ENCODE measurements at places on chromosomes 13 and 19.

GRCh38 chr19:1902923-1903322 is 2.3 kb upstream of the ADAT3 start:
- DNase-seq: no peak

DNA sequence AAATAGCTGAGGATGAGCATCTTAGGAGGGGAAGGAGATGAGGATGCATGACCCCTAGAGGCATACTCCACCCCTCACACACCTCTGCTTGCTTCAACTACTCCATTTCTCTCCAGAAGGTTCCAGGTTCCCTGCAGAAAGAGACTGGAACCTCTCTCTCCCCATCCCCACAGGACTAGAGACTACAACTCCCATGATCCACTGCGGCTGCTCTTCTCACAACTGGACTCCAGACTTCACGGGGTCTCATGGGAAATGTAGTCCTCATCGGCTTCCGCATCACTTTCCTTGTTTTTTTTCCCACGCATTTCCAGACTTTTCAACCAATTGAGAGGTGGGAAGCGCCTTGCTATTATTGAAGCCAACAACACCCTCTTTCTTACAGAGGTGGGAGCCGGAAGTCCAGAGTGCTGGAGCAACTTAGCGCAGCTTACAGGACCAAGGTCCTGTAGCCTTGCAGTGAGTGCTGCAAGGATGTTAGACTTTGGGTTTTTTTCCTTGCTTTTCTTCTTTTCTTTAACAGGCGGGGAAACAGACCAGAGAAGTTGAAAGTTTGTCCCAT is 13.9 kb upstream of the CACNG6 start:
- no peak for DNase-seq

GRCh38 chr13:26623125-26623524 is 65.6 kb downstream of the WASF3 start:
- no peak for DNase-seq

DNA sequence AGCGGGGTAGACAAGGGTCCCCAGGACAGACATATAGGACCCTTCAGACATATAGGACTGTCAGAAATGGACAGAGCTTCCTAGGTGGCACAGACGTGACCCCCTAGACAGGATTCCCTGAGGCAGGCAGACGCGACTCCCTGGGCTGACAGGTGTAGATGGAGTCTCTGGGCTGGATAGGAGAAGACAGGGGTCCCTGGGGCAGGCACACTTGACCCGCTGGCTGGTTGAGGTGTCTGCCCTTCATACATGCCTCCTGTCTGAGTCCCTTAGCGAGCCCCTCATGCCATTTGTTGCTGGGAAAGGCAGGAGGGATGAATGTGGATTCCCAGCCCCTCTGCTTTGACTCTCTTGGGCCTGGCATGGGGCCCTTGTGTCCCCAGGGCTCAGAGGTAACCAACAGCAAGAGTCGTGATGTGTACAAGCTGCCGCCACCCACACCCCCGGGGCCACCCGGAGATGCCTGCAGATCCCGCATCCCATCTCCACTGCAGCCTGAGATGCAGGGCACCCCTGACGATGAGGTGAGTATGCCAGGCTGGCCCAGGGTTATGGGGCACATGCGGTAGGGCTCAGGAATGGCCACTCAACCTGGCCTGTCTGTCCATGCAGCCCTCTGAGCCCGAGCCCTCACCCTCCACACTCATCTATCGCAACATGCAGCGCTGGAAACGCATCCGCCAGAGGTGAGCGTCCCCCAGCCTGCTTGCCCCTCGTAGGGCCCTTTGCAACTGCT is 3.0 kb downstream of the HSPB6 start:
- DNase-seq: no peak

GRCh38 chr19:48069435-48069834 is 25.6 kb upstream of the CABP5 start:
- no peak for DNase-seq

- DNase-seq: no peak
Observed at GRCh38 chr19:46241626-46242025, 12.1 kb downstream of the IGFL1 start.

DNA sequence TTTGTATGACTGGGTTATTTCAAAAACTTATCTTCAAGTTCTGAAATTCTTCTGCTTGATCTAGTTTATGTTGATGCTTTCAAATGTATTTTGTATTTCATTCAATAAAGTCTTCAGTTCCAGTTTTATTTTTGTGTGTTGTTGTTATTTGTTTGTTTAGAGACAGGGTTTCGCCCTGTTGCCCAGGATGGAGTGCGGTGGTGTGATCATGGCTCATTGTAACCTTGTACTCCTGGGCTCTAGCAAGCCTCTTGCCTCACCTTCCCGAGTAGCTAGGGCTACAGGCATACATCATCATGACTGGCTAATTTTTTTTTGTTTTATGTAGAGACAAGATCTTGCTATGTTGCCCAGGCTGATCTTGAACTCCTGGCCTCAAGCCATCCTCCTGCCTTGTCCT is 40.3 kb upstream of the ARHGEF7 start:
- DNase-seq: no peak

GRCh38 chr19:10723591-10723990 is 5.7 kb downstream of the DNM2 start:
- no peak for DNase-seq

GRCh38 chr13:66162470-66162869 is 1067.7 kb downstream of the PCDH9 start:
- no peak for DNase-seq

DNA sequence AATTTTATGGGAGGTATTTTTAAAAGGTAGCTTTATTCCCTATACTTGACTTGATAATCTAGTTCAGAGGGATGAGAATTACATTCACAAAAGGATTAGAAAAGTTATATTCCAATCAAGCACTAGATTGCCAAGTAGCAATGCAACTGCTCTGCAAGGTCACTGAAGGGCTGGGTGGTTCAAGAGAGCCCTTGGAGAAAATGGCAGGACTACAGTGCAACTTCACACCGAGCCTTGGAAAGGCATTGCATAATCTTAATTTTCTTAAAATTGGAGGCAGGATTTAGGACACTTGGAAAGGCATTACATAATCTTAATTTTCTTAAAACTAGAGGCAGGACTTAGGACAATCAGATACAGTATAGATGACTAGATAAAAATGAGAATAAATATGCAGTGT is 315.9 kb downstream of the DCT start:
- DNase-seq: no peak

GRCh38 chr19:7590256-7590655 is 5.4 kb upstream of the CAMSAP3 start:
- no peak for DNase-seq

GRCh38 chr19:18897094-18898029 is 1.4 kb upstream of the CERS1 start:
- no peak for DNase-seq

GRCh38 chr19:45972081-45972946 is 1.4 kb downstream of the NOVA2 start:
- DNase-seq: no peak

GRCh38 chr19:30227661-30228112 is 144.5 kb upstream of the ZNF536 start:
- peak; percentile 91 for DNase-seq

DNA sequence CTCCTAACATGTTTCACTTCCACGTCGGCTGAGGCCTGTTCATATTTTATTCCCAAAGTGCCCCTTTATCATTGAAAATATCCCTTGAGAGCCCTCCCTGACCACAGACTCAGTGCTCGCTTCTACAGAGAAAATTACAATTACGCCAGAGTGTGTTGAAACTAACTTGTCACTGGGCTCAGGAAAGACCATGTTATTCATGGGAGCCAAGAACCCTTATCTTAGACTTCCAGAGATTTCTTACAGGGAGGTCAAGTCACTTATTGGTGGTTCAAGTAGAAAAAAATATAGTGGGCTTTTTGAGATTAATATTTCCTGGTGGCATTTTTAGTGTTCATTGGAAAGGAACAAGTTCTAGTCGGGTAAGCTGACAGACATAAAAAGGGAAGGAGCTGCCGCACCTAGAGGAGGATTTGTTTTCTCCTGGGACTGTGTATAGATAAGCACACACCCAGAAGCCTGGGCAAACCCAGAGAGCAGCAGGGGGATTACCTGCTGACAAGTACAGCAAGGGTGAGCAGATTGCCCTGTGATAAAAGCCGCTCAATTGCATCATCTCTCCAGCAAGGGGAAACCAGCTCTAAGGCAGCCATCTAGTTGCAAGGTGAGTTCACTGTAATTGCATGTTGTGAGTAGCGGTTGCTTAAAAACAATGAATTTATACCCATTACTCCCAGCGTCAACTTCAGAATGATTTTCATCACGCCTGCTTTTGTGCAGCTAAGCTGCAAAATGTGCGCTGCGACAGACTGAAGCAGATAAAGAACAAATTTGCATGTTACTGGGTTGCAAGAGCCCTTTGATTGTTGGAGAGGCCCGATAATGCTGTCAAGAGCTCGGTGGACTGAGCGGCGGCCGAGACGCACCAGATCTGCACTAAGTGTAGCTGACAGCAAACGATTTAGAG is 46.2 kb downstream of the DCT start:
- DNase-seq: no peak

- DNase-seq: peak; percentile 81
Observed at GRCh38 chr19:54231077-54231931, 8.5 kb upstream of the LILRB3 start.

- no peak for DNase-seq
Observed at GRCh38 chr13:33186861-33187291, 98.7 kb downstream of the STARD13 start.

- peak; percentile 90 for DNase-seq
Observed at GRCh38 chr19:50556282-50557008, 11.8 kb downstream of the LRRC4B start.

- no peak for DNase-seq
Observed at GRCh38 chr13:48502601-48503319, 30.1 kb downstream of the RCBTB2 start.

DNA sequence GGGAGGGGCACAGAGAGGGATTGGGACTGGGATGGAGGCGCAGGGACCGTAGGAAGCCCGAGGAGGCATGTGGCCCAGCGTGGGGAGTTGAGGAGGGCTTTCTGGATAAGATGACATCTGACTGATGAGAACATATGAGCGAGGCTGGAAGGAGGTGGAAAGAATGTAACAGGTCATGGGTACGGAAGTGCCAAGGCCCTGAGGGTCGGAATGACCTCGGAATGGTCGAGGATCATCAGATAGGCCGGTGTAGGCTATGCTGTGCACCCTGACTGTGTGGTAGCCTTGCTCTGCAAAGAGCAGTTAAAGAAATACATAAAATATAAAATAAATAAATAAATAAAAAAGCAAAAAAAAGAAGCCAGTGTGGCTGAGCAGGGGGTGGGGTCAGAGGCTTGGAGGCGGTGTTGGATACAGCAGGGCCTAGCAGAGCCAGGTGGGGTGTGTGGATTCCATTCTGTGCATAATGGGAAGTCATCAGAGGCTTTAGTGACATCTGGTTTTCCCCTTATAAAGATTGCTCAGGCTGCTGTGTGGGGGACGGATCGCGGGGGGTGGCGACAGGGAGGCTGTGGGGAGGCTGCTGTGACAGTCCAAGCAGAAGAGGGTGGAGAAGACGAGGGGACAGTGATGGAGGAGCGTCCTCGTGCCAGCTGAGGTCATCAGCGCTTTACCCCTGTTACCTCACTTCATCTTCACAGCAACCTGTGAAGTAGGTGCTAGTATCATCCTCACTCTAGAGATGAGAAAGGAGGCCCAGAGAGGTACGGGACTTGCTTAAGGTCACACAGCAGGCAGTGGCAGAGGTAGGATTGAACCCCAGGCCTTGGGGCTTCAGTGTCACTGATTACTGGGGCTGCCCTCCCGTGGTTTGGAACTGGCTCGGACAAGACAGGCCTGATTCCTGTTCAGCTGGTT is 5.0 kb downstream of the PAK4 start:
- DNase-seq: no peak

DNA sequence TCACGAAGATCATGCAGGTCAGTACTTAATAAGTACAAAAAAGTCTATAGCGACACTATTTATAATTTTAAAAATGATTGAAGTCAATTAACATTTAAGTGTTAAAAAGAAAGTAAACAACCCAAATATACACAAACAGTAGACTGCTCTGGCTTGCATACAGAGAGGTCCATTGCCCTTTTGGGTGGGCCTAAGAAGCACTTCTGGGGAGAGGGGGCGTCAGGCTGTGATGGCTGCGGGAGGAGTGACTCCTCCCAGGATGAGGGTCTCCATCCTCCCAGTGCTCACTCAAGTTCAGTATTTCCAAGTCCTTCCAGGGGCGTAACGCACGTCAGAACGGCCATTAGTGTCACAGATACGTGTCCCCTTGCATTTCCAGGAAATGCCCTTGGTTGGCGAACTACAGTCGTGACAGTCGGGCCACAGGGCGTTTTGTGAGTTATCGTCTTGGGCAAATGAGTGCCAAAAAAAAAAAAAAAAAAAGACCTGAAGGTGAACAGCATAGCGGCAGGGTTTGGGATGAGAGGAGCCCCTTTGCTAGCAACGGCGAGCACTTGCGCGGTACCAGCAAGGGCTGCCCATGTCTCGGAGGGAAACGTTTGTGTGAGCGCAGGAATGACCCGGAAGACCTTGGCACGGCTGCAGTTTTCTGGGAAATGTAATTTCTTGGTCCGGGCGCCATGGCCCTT is at the start of gene SCGB2B2:
Gene SCGB2B2 (minus strand): TSS at position 463 of the 689 bp plus-strand sequence. CDS start 82,596 bp downstream, outside the sequence.
- DNase-seq: peak; percentile 37

DNA sequence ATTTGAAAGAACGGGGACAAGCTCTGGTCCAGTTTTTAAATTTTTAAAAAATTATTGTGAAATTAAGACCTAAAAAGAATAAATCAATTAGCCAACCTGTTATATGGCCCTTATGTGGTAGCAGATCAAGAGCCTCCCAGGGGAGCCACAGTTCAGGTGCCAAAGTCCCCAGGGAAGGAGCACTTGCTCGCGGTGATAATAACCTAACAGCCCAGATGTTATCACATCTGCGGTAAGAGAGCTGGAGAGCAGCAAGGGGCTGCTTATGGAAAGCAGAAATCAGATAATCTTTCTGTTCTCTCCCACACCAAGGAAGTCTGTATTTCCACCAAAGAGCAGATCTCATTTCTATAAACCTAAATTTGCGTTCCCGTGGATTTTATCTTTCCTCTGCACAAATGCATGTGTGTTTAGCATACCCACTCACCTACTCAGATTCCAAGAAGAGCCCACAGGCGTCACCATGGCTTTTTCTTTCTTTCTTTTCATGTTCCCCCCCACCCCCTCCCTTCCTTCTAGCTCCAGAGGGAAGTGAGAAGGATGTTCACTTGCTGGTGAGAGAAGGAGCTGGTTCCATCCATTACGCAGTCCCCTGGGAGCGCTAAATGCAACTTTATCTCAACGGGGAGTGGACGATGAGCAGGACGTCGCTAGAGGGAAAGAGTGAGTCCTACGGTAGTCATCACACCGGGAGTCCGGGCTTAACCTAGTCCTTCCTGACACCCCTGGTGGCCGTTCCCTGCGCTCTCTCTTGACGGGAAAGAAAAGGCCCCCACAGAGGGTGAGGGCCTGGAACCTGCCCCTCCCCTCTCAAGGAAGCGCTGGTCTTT is 1.6 kb upstream of the POU4F1 start:
- no peak for DNase-seq

- DNase-seq: no peak
Observed at GRCh38 chr19:9381361-9381785, 18.6 kb downstream of the ZNF177 start.

- no peak for DNase-seq
Observed at GRCh38 chr13:26500618-26501320, 56.7 kb upstream of the WASF3 start.

GRCh38 chr13:112638157-112638750 is 50.3 kb upstream of the TUBGCP3 start:
- DNase-seq: no peak

- DNase-seq: no peak
Observed at GRCh38 chr19:43518051-43518450, 8.9 kb downstream of the ETHE1 start.

- no peak for DNase-seq
Observed at GRCh38 chr13:73913751-73914518, 220.3 kb downstream of the KLF12 start.

- DNase-seq: no peak
Observed at GRCh38 chr13:48564056-48564455, 31.2 kb upstream of the RCBTB2 start.

All from HuH-7.5 (cell line).